ENCODE measurements at places on chromosomes 7 and 10. TPM values are rescaled to one million over a fixed set of nuclear protein-coding genes. Genes with fewer than 3 reads are reported as not detected.

GRCh38 chr7:50659329-50659965 is 94.2 kb upstream of the DDC start:
- DNase-seq: no peak

AZGP1 gene
- not detected for total RNA-seq

GLI3 gene
- total RNA-seq: 0.12 TPM

DNA sequence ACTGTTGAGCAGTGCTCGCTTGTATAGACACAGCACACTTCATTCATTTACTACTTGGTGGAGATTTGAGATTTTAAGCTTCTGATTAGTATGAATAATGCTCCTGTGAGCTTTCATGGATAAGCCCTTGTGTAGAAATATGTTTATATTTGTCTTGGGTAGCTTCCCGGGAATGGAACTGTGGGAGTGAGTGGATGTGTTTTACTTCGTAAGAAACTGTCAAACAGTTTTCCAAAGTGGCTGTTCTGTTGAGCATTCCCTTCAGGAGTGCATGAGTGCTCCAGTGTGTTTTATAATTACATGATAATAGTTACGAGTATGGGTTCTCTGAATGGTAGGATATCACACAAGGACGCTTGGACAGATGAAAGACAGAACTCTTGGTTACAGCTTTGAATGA is 49.4 kb downstream of the VWC2 start:
- no peak for DNase-seq

PPP1R17 gene
- total RNA-seq: not detected

UPK3B gene
- total RNA-seq: 1.5 TPM

SMC3 gene
- 78.7 TPM for total RNA-seq

Data from activated CD4-positive, alpha-beta T cell treated with anti-CD3 and anti-CD28 coated beads, Interleukin-2, amount 10 ng/mL, durations not matched to agents 7 days and 5 days (primary cell).